Stimulated activated CD4-positive, alpha-beta T cell treated with anti-CD3 and anti-CD28 coated beads, TNF-alpha, amount 100 ng/mL, for 1 hour (primary cell): ENCODE measurements at places on chromosomes 6 and 20.

- no peak for DNase-seq
Observed at GRCh38 chr6:82348130-82348529, 15.5 kb upstream of the TPBG start.

- DNase-seq: no peak
Observed at GRCh38 chr6:113414511-113414910, 442.6 kb upstream of the MARCKS start.

DNA sequence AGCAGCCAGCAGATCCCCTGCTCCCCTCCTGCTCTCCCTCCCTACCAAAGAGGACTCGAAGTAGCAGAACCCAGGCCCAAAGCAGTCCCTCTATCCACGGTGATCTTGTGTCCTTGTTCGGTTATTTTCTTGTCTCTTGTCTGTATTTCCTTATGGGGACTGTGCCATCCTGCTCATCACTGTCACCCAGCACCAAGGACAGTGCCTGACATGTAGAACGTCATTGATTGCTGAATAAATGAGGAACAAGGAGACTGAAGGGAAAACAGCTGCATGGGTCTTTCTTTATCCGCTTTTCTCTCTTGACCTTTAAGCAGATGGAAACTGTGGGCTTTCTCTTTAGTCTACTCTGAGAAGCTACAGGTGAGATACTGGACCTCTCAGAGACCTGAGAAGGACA is 29.4 kb upstream of the ZNF831 start:
- no peak for DNase-seq

DNA sequence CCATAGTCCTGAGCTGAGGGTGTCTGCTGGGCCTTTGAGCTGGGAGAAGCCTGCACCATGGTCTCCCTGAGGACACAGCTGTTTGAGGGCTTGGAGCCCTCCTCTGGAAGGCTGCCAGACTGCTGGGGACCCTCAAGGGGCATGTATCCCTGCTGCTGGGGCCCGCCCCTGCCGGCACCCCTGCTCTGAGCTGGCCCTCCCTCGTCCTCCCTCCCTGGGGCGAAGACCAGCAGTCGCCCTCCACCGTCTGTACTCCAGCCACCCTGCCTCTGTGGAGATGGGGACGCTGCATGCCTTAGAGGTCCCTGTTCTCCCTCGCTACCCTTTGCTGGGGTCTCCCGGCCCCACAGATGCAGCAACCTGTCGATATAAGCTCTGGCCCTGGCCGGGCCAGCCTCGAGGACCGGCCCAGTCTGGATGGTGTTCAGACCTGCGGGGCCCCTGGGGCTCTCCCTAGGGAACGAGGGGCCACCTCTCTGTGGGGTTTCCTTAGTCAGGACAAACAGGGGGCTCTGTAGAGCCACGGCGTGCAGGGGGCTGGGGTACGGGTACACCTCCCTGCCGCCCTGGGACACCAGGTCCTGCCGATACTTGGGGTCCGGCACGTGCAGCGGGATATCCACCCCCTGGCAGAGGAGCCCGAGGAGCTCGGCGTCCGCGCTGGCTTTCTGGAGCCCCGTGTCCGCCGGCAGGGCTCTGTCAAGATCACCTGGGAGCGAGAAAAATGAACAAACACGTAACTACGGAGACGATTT is 11.0 kb downstream of the DACT2 start:
- DNase-seq: no peak

GRCh38 chr6:103538381-103538780 is 1321.3 kb downstream of the HACE1 start:
- DNase-seq: no peak

DNA sequence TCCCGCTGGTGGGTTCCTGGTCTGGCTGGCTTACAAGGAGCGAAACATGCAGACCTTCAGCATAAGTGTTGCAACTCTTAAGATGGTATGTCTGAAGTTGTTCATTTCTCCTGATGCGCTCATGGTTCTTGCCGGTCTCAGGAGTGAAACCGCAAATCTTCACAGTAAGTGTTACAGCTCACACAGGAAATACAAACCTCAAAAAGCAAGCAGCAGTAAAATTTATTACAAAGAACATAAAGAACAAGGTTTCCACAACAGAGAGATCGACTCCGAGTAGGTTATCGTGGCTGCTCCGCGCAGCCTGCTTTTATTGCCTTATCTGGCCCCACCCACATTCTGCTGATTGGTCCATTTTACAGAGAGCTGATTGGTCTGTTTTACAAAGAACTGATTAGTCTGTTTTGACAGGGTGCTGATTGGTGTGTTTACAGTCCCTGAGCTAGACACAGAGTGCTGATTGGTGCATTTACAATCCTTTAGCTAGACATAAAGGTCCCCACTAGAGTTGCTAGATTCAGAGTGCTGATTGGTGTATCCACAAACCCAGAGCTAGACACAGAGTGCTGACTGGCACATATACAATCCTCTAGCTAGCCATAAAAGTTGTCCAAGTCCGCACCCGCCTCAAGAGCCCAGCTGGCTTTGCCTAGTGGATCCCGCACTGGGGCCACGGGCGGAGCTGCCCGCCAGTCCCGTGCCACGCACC is 39.2 kb downstream of the TRIM27 start:
- no peak for DNase-seq

DNA sequence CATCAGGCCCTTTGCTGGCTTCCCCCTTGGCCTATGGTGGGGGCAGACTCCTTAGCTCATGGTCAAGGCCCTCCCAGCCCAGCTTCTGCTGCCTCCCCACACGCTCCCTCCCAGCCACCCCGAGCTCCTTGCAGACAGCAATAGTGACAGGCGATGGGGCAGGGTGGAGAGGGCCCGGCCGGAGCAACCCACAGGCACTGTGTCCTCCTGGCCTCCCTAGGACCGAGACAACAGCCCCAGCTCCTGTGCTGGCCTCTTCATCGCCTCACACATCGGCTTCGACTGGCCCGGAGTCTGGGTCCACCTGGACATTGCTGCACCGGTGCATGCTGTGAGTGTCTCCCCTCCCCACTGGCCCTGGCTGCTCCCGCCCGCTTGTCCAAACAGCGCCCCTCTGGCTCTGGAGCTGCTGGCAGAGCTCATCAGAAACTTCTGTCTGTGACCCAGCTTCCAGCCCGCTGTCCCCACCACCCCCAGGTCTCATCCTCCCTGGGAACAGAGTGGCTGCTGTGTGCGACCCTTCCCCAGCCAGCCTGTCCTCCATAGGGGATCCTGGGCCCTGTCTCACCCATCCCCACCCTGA is 21.8 kb downstream of the NPEPL1 start:
- DNase-seq: no peak

- no peak for DNase-seq
Observed at GRCh38 chr6:95553880-95554279, 23.5 kb upstream of the MANEA start.

GRCh38 chr20:54122189-54122588 is 51.6 kb downstream of the CYP24A1 start:
- no peak for DNase-seq

GRCh38 chr20:47660983-47661700 is 124.1 kb downstream of the SULF2 start:
- no peak for DNase-seq

DNA sequence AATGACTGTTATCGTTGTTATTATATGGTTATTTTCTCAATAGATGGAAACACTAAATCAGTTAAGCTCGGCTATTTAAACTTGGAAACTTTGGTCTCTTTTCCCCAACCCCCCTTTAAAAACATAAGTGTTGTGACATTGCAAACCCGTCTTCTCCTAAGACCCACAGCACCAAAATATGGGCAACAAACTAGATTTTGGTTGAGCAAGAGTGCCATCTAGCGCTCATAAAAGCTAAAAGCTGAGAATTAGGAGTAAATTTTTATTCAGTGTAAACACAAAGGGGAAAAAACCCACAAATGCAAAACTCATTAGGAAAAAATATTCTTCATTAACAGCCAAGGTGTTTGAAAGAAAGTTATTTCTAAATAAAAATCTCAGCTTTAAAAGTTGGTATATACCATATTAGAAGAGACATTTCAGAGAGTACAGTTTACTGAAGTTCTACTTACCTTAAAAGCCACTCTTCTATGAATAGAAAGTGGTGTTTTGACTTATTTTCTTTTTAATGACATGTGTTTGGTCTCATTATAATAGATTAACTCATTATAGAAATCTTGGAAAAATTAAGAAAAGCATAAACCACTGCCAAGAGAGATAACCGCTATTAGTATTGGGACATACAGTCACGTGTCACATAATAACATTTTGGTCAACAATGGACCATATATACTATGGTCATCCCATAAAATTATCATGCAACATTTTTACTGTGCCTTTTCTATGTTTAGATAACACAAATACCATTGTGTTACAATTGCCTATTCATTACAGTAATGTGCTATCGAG is 21.1 kb downstream of the SESN1 start:
- no peak for DNase-seq

DNA sequence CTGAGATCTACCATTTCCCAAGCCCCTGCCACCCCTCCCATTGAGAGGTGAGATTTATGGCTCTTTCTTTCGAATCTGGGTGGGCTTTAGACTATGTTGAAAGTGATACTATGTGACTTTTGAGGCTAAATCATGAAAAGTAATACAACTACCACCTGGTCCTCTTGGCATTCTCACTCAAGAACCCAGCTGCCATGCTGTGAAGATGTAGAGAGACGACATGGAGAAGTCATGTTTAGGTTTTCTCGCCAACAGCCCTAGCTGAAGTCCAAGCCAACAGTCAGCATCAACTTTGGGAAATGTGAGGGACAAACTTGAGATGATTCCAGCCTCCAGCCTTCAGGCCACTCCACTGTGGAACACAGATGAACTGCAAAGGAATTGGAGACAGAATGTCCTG is 108.7 kb downstream of the SCP2D1 start:
- no peak for DNase-seq

DNA sequence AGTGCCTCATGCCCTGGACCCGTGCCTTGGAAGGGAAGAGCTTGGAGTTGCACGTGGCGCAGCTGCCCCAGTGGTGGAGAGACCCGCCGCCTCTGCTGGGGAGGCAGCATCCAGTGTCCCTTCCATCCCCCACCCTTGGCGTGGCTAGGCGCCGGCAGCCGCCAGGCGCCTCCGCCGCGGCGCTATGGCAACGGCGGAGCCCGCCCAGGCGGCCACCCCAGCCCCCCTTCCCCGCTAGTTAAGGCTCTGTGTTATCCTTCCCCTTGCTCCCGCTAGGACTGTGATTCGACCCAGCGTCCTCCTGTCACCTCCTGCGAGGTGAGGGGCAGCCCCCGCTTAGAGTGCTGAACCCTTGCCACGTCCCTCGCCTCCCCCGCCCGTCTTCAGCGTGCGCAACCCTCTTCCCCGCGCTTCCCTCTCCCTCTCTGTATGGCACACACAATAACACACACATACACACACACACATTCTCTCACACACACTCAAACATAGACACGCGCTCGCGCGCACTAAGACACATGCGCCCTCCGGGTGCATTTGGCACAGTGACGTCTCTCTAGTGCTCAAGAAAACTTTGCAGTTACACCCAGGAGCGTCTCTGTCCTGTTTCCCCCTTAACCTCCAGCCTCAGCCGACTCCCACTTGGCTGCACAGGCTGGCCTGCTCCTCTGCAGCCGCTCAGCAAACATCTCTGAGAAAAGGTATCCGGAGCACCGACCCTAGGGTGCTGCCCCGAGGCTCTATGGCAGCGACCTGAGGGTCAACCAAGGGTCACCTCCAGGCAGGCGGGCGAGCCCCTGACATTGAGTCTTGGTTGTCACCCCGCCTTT is 8.5 kb downstream of the GRIK2 start:
- DNase-seq: no peak

DNA sequence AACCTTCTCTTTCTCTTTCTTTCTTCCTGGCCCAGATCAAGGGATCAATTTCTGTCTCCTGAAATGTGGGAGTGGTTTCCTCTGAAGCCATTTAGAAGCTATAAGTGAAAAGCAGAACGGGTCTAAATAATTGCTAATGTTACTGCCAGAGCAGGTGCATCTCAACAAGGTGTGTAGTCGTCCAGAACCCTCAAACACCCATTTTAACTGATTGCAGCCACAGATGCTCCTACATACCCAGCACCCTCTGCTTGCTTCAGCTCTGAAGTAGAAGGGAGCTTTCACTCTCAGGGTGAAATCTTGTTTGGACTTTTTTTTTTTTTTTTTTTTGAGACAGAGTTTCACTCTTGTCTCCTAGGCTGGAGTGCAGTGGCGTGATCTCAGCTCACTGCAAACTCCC is 592.1 kb upstream of the ARID1B start:
- DNase-seq: no peak

GRCh38 chr6:139549561-139550070 is 175.2 kb upstream of the CITED2 start:
- no peak for DNase-seq

DNA sequence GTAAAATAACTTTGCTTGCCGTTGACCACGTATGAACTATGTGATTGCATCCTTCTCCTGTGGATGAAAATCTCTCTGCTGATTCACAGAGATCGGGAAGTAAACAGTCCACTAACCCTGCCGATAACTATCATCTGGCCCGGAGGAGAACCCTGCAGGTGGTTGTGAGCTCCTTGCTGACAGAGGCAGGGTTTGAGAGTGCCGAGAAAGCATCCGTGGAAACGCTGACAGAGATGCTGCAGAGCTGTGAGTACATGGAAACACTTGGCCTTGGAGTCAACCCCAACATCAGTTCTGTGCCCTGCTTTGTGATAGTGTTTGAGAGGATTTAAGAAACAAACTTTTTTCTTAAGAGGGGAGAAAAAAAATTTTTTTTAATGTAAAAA is 937 bp downstream of the TAF8 start:
- DNase-seq: no peak

GRCh38 chr6:127134136-127134535 is 15.7 kb downstream of the RSPO3 start:
- DNase-seq: no peak

DNA sequence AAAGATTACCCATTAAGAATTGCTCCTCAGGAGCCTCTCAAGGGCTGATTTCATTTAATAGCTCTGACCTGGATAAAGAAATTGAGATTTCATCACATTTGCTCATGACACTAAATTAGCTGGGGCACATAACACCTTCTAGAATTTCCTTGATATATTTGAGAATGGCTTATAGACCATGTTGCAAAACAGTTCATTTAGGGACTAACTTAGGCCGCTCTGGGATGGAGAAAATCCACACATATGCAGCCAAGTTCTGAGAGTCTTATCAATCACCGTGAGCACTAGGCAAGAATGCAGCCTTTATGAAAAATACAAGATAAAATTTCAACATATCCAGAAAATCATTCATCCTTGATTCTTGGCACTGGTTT is 91.0 kb upstream of the MCHR2 start:
- no peak for DNase-seq

DNA sequence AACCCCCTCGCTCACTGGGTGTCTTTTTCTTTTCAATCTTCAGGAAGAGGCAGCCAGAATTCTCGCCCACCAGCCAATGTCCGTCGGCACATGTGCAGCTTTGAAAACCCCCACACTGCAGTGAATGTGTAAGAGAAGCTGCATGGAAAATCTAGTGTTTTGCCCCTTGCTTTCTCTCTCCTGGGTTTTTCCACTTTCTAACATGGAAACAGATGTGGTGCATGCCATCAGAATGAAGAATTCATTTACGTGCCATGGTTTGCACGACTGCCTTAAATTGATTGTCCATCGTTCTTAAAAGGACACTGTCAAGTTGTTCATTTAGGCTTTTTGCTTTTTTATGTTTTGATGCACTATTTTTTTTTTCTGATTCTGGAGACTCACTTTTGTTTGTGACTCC is 117.1 kb upstream of the RAB32 start:
- no peak for DNase-seq

GRCh38 chr6:147116056-147116455 is 88.2 kb upstream of the STXBP5 start:
- no peak for DNase-seq
